Uterus (tissue), 4 donors: ENCODE measurements at places on chromosomes 4 and X. TPM values are rescaled to one million over a fixed set of nuclear protein-coding genes. Genes with fewer than 3 reads are reported as not detected.

GRID2 gene
- total RNA-seq, result not detected

TMSB15C gene
- 20.3 TPM for total RNA-seq

- no peak overlapping the region for H3K27ac ChIP-seq
- DNase-seq, result no peak
- no peaks in the 10 kb centered on the region for H3K36me3 ChIP-seq
Observed at GRCh38 chr4:26873391-26874026, 12.9 kb downstream of the STIM2 start.

GRCh38 chrX:14819769-14820168, 53.1 kb downstream of the FANCB start:
- no peak for DNase-seq
- no peaks in the 10 kb centered on the region for H3K4me1 ChIP-seq
- H3K27ac ChIP-seq, result no peak overlapping the region
- H3K4me3 ChIP-seq, result no peak overlapping the region
- no peaks in the 10 kb centered on the region for H3K27me3 ChIP-seq

- H3K27ac ChIP-seq, result no peak overlapping the region
- no peaks in the 10 kb centered on the region for H3K27me3 ChIP-seq
- no peak for DNase-seq
- H3K4me1 ChIP-seq, result no peaks in the 10 kb centered on the region
- H3K36me3 ChIP-seq, result no peaks in the 10 kb centered on the region
- no peak overlapping the region for H3K4me3 ChIP-seq
Observed at GRCh38 chr4:156870131-156870530, 101.5 kb downstream of the PDGFC start.

- no peaks in the 10 kb centered on the region for H3K27me3 ChIP-seq
- H3K36me3 ChIP-seq, result no peaks in the 10 kb centered on the region
- DNase-seq, result no peak
- H3K4me3 ChIP-seq, result no peak overlapping the region
- no peaks in the 10 kb centered on the region for H3K4me1 ChIP-seq
Observed at GRCh38 chr4:108107729-108108382, 60.9 kb downstream of the LEF1 start.

DNA sequence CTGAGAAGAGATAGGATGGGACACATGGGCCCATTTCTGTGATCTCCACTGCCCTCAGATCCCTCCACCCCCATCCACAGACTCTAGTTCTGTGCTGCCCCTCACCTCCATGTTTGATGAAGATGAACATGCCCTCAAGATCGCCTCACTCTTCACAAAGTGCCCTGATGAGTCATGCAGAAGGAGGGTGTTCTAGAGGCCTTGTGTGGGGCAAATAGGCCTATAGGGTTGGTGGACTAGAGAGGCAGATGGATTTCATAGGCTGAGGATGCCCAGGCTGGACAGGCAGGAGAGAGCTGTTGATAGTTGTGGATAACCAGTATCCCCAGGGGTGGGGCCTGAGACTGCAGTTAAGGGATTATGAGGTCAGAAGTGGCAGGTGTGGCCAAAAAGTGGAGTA, at the start of gene CXorf65:
Gene CXorf65 (minus strand): TSS at position 314 of the 400 bp plus-strand sequence. CDS start 184 bp downstream, at position 130.
- H3K4me3 ChIP-seq, result no peak within 1 kb of the TSS
- H3K27ac ChIP-seq, result no peak within 1 kb of the TSS
- no peak for DNase-seq
- no peaks in the 10 kb centered on the region for H3K27me3 ChIP-seq
- no peaks in the 10 kb centered on the region for H3K4me1 ChIP-seq

GRCh38 chr4:128835498-128836222, 26.2 kb downstream of the JADE1 start:
- H3K27ac ChIP-seq, result no peak overlapping the region
- H3K4me3 ChIP-seq, result no peak overlapping the region
- no peaks in the 10 kb centered on the region for H3K4me1 ChIP-seq
- no peaks in the 10 kb centered on the region for H3K27me3 ChIP-seq
- peak; percentile 38 for DNase-seq

DNA sequence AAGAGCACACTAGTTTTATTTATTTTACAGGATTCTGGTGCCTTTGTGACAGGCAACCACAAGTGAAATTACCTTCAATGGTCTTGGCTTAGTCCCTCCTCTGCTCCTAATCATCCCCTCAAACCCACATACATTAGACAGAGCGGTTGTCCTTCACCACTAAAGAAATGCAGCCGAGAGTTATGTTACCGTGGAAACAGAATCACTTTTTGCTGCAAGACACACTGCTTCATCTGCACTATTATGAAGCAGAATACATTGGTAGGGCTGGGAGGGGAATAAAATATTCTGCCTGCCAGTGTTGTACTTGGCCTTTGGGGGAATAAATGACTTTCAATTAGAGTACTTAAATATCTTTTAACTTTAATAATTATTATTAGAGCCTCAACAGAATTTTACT, 75.2 kb downstream of the ARHGEF38 start:
- no peak for DNase-seq
- no peaks in the 10 kb centered on the region for H3K27me3 ChIP-seq
- no peak overlapping the region for H3K27ac ChIP-seq
- no peak overlapping the region for H3K4me3 ChIP-seq

DNA sequence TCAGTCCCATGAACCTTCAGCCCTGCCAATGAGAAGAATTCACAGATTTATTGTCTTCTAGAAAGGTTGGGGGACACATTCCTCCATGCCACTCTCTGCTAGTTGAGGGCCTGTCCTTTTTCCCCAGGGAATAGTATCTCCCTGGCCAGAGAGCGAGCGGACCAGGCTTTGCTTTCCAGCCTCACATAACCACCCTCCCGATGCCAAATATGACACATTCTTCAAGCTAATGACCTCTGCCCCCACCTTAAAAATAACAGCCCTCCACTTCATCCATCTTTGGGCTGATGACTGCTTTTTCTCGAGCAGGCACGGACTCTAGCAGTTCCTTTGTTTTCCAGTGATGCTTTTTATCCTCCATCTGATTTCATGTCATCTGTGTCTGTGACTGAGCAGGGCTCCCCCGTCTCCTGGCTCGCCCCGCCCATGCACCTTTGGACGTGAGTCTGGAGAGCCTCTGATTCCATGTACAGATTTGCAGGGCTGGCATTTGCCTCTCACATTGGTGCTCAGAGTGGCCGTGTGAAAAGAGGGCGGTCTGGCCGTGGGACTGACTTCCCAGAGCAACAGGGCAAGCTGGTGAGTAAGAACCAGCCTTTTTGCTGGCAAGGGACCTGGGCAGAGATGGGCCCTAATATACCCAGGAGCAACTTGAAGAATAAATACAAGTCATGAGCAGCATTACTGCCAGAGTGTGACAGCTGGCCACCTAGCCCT, 279.8 kb downstream of the BCOR start:
- no peak overlapping the region for H3K4me3 ChIP-seq
- no peak for DNase-seq
- no peaks in the 10 kb centered on the region for H3K36me3 ChIP-seq
- no peak overlapping the region for H3K27ac ChIP-seq
- H3K27me3 ChIP-seq, result no peaks in the 10 kb centered on the region
- no peaks in the 10 kb centered on the region for H3K4me1 ChIP-seq

DNA sequence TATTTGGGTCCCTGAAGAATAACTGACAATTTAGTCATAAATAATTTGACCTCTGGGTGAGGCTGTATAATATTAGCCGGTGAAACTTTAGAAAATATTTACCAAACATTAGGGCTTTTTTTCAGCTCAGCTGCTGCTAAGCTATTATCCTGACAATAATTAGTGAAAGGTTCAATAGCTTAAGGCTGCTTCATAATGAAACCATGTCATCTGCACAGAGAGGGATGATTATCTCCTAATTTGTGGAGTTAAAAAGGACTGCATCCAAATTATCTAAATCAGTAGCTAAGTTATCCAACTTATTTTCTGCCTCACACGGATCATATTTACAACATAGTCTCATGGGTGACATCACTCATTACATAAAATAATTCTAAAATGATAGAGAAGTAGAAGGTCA, 1249.8 kb downstream of the RAPGEF2 start:
- H3K27me3 ChIP-seq, result no peaks in the 10 kb centered on the region
- no peak for DNase-seq
- no peak overlapping the region for H3K4me3 ChIP-seq
- no peak overlapping the region for H3K27ac ChIP-seq
- H3K4me1 ChIP-seq, result no peaks in the 10 kb centered on the region
- H3K36me3 ChIP-seq, result no peaks in the 10 kb centered on the region

DNA sequence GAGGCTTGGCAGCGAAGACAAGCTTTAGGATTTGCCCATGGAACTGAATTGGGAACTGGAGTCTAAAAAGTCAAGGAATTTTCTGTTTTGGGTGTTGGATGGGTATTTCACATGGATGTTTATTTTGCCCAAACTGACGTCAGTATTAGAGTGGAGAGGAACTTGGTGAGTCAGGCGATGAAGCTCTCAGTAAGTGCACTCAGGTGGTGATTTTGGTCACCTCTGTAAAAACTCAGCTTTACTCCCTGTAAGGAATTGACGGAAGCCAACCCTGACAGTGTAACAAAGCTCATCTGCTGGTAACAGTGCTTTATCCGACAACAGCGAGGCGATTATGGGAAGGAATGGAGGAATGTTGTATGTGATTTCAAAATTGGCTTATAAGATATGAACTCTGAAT, 77.0 kb upstream of the PGRMC2 start:
- DNase-seq, result no peak
- no peaks in the 10 kb centered on the region for H3K36me3 ChIP-seq
- H3K4me1 ChIP-seq, result no peaks in the 10 kb centered on the region
- H3K27ac ChIP-seq, result no peak overlapping the region

SYAP1 gene
- 23.1 TPM for total RNA-seq

DNA sequence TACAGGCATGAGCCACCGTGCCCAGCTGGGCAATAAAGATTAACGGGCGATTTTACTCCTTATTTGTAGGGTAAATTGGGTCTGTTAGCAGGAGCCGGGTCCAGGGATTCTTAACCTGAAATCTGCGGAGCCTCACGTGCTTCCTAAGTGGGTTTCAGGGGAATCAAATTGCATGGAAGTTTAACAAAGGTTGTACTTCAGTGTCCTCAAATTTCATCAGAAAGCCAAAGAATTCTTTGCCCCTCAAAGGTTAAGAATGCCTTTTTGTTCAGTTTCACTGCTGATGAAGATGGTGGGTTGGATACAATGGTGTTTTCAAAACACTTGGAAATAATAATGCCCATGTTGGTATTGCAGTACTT, 67.9 kb downstream of the AFF1 start:
- no peaks in the 10 kb centered on the region for H3K27me3 ChIP-seq
- H3K27ac ChIP-seq, result no peak overlapping the region
- DNase-seq, result no peak
- peaks cover 4% of the 10 kb centered on the region for H3K4me1 ChIP-seq
- no peak overlapping the region for H3K4me3 ChIP-seq
- no peaks in the 10 kb centered on the region for H3K36me3 ChIP-seq

- no peaks in the 10 kb centered on the region for H3K36me3 ChIP-seq
- peak; percentile 12 for DNase-seq
- H3K4me1 ChIP-seq, result peaks cover 5% of the 10 kb centered on the region
Observed at GRCh38 chr4:8332038-8332857, 62.7 kb downstream of the HTRA3 start.

DNA sequence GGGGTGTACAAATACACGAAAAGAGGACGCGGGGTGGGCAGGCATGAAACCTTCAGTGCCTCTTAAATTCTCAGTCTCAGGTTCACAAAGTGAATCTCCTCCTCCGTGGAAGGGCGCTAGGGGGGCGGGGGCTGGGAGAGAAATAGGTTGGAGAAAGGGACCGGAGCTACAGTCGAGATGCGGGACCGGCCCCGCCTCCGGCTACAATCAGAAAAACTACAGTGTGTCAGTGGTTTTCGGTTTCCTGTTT, 3.4 kb downstream of the MAML3 start:
- no peaks in the 10 kb centered on the region for H3K27me3 ChIP-seq
- no peaks in the 10 kb centered on the region for H3K36me3 ChIP-seq
- H3K4me1 ChIP-seq, result no peaks in the 10 kb centered on the region
- H3K4me3 ChIP-seq, result peak overlapping the region; percentile 66

DNAJB14 gene
- total RNA-seq, result 151 TPM

DNA sequence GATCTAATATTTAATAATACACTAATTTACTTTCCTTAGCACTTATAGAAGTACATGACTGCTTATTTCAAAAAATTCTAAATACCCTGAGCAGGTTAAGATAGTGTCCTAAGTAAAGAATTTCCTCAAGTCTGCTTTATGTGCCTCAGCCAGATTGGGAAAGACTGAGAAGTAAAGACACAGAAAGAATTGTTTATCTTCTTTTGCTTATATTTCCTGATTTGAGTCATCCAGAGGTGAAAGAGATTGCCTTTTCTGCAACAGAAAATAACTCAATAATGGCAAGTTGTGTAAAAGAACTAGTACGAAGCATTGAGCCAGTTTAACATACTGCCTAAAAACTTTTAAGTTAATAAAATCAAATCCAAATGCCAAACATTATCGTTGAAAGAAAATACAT, 45.0 kb downstream of the NAF1 start:
- no peaks in the 10 kb centered on the region for H3K27me3 ChIP-seq
- no peak overlapping the region for H3K4me3 ChIP-seq
- no peak for DNase-seq

- DNase-seq, result no peak
- H3K27me3 ChIP-seq, result no peaks in the 10 kb centered on the region
Observed at GRCh38 chrX:39322496-39322895, 521.2 kb downstream of the MID1IP1 start.

CCKAR gene
- not detected for total RNA-seq

GRCh38 chr4:121668368-121669162, 28.2 kb downstream of the ANXA5 start:
- no peaks in the 10 kb centered on the region for H3K27me3 ChIP-seq
- H3K27ac ChIP-seq, result no peak overlapping the region
- H3K36me3 ChIP-seq, result no peaks in the 10 kb centered on the region
- H3K4me3 ChIP-seq, result no peak overlapping the region

ADH1B gene
- 684 TPM for total RNA-seq
